ENCODE measurements at places on chromosomes 3 and 15. TPM values are rescaled to one million over a fixed set of nuclear protein-coding genes. Genes with fewer than 3 reads are reported as not detected.

The GASK1A gene
- 1.6 TPM for total RNA-seq

The GOLGA6A gene
- not detected for total RNA-seq

The RTP4 gene
- total RNA-seq: 0.93 TPM

The FAM174B gene
- 17.1 TPM for total RNA-seq

DNA sequence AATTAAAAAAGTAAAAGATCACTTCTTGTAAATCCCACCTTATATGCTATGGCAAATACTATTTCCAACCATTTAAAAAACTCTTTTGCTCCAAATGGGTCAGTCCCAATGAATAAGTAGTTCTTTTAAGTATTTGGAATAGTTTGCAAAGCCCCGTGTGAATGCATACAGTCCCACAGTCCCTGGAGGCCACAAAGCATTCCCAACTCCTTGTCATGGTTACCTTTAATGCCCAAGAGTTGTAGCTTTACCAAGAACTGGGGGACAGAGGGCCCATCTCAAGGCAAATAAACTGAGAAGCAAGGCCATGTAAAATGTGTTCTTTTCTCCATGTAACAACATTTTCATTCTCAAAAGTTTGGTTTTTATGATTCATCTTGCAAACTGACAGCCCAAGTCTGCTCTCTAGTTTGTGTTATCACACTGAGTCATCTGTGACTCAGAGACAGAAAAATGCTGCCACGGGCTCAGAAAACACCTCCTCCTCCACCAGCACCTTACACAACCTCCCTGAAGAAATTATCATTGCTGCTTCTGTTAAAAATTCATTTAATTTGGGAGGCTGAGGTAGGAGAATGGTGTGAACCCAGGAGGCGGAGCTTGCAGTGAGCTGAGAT, 336.2 kb downstream of the ERC2 start:
- DNase-seq: no peak

DNA sequence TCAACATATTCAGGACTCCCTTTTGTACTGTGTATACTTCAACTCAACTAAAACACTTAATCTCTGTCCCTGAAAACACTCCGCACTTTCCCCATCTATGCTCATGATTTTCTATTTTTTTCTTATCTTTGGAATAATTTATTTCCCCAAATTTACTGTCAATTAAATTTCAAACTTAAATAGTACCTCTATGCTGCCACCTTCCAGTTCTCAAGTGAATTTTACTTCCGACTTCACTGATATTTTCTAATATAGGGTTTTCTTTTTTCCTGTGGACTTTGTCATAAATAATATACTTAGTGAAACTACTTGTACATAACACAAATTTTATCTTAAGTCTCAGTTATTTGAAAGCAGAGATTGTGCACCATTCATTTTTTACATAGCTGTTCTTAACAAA, 1303.3 kb downstream of the OTOL1 start:
- DNase-seq: no peak

GRCh38 chr3:115922681-115923347, 299.5 kb downstream of the GAP43 start:
- no peak for DNase-seq

DNA sequence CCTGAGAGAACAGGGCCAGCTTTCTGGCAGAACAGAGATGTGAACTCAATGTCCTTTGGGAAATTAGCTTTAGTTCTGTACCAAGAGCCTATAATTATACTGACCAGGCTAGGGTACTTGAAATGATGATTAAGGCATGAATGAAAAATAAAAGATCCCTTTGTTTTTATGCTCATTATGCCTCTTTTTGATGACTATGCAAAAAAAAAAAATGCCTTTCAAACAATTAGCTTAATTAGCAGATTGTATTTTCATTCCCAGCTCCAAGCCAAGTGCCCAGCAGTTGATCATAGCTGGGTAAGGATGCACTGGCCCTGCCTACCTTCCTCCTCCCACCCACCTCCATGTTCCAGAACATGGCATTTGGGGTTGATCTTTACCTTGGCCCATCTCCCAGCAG, 56.8 kb downstream of the LYZL4 start:
- DNase-seq: no peak

DNA sequence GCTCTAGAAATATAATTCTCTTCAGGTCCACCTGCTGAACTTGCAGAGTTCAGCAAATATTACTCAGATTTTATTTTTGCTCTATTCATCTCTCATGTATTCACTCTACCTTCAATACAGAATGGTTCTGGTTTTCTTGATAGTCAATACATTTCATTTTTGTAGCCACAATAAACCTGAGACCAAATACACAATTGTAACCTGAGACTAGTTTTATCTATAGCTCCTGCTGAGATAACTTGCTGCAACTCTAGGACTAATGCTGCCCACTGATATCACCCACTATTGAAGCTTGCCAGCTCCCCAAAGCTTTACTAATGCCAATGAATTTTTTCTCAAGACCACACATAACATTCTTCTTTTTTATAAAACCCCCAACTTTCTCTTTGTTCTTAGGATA, 229.3 kb downstream of the NSUN3 start:
- DNase-seq: no peak

DNA sequence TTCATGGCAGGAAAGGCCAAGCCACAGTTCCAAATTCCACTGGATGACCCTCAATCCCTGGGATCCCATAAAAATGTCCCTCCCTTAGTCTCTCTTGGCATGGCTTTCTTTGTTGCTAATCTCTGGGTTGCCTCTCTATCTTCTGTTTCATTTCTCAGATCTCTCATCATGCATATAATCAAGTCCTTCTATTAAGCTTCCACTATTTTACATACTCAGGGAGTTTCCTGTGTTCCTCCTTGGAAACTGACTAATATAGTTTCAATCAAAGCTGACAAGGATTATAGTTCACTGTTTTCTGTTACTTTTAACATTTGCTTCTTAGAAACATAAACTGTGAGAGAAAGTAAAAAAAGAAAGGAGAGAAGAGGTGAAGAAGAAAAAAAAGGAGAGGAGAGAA, 113.8 kb upstream of the COL8A1 start:
- DNase-seq: no peak

DNA sequence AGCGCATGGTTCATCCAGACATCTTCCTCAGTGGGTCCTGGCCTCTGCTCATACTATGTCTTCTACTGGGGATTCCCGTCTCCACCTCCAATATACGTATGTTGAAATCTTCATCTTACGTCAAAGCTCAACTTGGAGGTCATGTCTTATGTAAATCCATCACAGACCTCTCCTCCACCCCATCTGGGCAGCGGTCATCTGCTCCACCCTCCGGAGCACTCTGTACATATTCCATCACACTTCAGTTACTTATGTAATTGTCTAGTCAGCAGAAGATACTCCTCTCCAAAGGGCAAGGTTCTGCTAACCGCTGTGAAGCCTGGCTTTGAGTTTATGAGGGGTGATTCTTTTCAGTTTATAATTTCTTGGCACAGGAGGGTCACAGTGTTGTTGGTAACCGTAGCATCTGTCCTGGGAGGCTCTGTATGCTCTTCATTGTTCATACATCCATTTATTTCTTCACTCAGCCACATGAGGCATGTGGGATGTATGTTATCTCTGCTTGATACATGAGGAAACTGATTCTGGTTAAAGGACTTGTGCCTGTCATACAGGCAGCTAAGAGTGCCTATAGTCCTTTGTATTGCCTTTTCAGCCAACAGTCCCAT, 22.1 kb downstream of the MAP2K1 start:
- no peak for DNase-seq

DNA sequence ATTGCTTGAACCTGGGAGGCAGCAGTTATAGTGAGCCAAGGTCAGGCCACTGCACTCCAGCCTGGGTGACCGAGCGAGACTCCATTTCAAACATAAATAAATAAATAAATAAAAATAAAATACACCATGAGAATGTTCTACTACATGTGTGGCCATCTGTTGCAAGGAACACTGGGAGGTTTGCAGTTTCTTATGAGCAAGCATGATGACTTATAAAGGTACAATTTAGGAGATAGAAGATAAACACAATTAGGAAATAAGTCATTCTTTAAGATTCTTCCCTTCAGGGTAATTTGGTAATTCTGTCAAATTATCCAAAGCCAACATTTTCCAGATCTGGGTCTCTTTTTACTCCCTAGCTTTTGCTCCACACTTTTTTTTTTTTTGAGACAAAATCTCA, 13.4 kb downstream of the HTR3C start:
- no peak for DNase-seq

- no peak for DNase-seq
Observed at GRCh38 chr15:67585681-67586080, 43.2 kb downstream of the MAP2K5 start.

- DNase-seq: no peak
Observed at GRCh38 chr3:29609328-29609811, 328.5 kb downstream of the RBMS3 start.

GRCh38 chr3:196642434-196642833, 2.9 kb downstream of the NRROS start:
- DNase-seq: no peak

DNA sequence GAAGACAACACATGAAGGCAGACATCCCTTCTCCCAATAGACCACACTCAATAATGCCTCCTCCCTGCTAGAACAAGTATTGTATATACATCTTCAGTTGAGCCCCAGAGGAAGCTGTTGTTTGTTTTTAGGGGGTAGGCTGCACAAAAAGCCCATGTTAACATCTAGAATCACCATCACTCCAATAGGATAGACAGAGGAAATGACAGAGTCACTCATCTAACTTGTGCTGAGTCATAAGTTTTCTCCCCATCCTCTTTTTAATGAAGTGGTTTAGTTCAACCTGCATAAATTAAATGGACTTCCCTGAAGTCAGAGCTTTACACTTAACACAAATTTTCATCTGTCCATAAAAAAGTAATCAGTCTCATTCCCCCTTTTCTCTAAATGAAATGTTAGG, 122.9 kb upstream of the SPATA12 start:
- no peak for DNase-seq

Measured in left ventricle myocardium inferior (tissue), 1 donor.